ENCODE measurements at places on chromosomes 3 and 15.

- DNase-seq = peak; percentile 4
Observed at GRCh38 chr3:123067689-123068600, 1.1 kb downstream of the PDIA5 start.

DNA sequence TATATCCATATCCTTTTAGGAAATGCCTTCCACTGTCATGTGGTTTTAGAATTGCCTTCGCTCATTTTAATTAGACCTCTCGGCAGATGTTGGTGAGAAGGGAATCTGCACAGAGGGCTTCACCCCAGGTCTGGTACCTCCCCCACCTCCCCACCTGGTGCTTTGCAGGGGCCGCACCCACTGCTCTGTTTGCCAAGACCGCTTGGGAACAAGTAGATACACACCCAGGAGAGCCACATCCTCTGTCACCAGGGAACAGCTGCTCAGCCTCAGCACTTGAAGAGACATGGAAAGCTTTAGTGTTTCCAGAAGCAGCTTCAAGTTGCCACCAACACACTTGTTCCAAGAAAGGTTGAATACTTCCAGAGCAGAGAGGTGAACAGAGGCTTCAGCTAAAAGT is 21.8 kb downstream of the LRRC31 start:
- no peak for DNase-seq

GRCh38 chr3:158110658-158111018 is 749 bp downstream of the RSRC1 start:
- no peak for DNase-seq

DNA sequence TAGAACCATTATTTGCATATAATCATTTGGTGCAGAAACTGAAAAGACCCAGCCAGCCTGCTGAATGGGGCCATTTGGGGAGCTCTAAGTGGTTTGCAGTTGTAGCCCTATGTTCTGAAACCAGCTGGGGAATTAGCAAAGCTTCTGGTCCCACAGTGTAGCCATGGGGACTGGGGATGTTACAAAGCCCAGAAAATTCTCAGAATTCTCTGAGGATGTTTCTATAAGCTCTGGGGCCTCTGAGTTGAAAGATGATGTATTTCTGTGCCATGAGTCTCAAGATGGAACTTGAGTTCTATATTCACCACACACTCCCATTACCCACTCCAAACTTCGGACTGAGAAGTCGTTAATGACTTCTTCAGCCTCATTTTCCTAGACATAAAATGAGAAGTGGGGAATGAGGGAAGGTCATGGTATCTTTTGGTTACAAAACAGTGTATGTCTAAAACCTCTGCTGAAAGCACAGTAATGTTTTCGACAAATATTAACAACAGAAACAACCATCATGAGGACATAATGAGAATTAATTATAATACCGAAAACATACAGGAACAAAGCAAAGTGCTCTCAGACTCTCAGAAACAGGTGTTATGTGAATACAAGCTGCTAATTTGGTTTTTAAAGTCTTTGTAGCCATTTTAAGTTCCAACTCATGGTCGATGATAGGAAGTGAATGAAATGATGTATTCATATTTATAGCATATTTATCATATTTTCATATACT is 89.4 kb downstream of the RFTN1 start:
- no peak for DNase-seq

DNA sequence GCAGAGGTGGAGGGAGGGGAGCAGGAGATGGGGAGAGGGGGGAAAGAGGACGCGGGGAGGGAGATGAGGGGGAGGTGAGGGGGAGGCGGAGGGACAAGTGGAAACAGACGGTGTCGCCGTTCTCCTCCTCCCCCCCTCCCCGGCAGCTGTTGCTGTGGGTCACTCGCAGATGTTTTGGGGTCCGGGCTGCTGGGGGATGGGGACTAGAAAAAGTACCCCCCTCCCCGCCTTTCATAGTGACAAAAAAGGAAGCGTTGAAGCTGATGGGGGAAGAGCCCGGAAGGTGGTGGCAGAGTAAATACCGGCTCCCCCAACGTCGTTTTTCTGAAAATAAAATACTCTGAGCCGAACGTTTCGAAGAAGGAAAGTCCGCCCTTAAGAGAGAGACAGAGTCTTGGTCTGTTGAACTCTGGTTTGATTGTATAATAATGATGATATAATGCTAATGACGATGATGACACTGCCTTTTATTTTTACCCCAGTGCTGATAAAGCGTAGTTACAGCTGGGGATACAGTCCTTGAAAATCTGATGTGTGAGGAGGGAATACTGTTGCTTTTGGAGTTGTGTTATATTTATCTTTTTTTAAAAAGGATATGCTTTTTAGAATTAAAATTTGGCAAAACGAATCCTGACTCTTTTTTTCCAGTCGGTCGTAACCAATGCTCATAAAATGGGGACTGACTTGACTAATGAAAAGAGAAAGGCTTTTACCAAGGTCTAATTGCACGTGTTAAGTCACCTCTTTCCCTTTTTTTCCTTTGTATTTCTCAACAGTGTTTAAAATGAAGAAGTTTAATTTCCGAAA is 993 bp downstream of the STXBP5L start:
- DNase-seq = no peak

GRCh38 chr3:18758047-18758704 is 333.0 kb upstream of the SATB1 start:
- DNase-seq = no peak

DNA sequence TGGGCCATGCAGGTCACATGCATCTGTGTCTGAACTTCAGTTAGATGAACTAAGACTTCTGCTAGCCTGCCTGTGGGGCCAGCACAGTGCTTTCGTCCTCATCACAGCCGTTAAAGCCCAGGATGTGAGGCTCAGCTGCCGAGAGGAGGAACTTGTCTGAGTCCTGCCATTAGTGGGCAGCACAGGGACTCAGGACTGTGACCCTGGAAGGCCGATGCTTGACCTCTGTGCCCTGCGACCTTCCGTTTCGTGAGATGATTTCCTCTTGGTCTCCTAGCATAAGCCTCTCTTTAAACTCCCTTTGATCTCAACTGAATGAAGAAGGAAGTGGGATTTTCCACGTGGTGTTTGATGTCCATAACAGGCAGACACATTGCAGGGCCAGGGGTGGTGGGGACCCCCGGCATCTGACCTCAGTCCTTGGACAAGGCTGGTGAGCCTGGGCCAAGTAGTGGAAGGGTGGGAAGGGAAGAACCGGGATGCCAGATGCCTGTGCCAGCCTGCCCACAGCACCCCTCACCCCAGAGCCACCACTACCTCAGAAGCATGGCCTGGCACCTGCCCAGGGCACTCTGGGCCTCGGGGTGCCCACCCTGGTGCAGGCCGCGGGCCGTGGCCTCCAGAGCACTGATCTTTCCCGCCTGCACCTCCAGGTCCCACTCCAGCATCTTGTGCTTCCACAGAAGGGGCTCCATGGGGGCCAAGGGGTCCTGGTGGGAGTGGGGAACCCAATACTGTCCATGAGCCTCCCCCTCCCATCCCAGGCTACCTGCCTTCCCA is 21.6 kb downstream of the PLA2G4B start:
- no peak for DNase-seq

- DNase-seq = no peak
Observed at GRCh38 chr3:172241405-172241804, 202.0 kb downstream of the FNDC3B start.

GRCh38 chr3:16358336-16358735 is 93.3 kb downstream of the OXNAD1 start:
- no peak for DNase-seq

GRCh38 chr3:128607710-128608048 is 42.9 kb downstream of the RPN1 start:
- no peak for DNase-seq

- no peak for DNase-seq
Observed at GRCh38 chr3:45362758-45363157, 25.6 kb upstream of the LARS2 start.

GRCh38 chr3:69499422-69499821 is 113.5 kb upstream of the FRMD4B start:
- DNase-seq = no peak

DNA sequence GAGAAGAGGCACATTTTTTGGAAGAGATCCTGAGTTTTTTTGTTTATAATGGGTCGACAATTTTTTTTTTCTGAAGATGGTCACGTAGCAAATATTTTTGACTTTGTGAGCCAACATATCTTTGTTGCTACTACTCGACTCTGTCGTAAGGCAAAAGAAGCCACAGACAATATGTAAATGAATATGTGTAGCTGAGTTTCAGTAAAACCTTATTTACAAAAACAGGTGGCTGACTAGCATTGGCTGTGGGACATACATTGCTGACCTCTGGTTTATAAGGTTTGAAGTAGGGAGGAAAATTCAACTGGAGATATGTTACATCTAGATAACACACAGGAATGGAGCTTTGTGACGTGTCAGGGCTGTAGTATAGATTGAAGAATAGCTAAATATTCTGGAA is 22.5 kb upstream of the NANOGP8 start:
- DNase-seq = no peak

GRCh38 chr3:52357151-52358080 is 41.3 kb downstream of the DNAH1 start:
- DNase-seq = no peak

DNA sequence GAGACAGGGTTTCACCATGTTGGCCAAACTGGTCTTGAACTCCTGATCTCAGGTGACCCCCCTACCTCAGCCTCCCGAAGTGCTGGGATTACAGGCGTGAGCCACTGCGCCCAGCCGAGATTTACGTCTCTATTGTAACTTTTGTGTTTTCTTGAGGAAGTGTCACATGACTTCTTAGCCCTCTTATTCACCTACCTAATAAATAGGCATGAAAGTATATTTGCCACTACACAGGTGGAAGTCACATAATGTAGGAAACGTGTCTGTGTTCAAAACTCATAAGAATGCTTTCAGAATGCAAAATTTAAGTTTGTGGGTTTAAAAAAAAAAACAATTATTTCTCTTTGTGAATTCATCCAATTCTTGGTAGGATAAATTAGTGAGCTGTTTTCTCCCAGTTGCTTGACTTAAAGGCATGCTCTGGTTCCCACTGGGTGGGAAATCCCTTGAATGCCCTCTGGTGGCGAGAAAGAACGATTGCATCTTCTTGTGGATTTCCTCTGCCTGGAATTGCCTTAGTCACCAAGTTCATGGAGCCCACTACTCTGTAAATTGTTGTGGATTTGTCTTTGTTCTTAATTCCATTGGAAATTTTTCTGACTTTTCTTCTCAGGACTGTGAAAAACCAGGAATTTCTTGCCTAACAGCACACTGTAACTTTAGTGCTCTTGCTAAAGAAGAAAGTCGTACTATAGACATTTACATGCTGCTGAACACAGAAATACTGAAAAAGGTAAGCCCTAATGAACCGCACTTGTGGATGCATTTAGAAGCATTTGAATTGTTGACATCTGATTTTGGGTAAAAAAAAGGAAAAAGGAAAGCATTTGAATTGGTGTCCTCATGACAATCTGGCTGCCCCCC is 82.2 kb upstream of the CTDSPL start:
- DNase-seq = no peak

GRCh38 chr3:56856752-56857151 is 55.0 kb upstream of the ARHGEF3 start:
- no peak for DNase-seq

DNA sequence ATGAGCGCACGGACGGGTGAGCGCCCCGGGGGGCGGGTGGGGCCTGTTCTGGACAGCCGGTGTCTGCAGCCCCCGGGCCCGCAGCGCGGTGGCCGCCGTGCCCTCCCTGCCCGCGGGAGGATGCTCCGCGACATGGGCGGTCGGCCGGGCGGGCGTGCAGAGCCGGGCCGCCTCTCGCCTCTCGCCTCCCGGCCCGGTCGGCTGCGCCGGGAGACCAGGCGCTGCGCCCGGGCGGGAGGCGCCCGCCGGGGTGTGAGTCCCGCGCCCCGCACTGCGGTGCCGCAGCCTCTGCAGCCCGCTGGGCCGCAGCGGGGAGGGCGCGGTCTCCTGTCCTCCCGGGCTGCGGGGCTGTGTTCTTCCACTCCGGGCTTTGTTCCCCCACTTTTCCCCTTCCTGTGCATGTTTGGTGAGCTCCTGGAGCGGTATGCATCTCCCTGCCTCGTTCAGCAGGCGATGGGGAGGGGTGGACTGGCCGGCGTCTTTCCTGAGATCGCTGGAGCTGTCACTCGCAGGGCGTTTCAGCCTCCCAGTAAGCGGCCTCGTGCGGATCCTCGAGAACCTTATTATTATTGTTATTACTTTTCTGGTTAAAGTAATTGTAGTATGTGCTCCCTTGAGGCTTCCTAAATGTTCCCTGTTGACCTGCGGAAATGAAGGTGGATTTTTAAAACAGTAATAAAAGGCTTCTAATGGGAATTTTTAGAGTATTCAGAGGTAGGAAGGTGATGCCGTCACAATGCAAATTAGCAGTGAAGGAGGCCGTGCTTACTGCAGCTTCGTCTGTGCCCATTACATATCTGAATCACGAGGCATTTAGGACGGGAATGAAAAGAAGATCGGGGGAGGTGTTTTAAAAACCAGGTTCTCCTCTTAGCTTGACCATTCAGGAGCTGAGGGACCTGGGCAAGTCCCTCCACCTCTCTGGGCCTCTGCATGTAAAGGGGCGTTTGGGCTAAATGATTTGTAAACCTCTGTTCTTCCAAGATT is 593 bp downstream of the TMOD2 start:
- DNase-seq = no peak

DNA sequence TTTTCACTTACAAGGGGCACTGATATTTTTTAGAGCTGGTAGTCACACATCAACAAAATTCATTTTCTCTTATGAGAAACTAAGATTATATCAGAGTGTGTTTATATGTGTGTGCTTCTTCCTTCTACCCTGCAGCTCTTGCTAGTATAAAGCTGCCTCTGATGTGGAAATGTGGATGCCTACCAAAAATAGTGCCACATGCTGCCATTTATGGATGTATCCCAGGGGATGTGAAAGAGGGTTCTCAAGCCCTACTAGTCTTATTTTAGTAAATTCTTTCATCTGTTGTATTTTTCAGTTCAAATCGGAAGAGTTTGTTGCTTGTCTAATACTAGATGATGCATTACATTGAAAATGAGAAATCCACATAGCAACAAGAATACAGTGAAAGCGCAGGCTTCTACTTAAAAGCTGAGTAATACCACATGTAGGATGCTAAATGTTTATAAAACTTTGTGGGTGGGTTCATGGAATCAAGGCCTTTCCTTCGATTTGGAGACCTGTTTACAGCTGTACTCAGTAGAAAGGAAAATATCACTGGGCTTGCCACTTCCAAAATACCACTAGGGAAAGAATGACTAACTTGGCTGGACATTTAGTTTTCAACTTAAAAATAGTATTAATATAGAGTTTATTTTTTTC is 399.2 kb downstream of the EPHA3 start:
- DNase-seq = no peak

DNA sequence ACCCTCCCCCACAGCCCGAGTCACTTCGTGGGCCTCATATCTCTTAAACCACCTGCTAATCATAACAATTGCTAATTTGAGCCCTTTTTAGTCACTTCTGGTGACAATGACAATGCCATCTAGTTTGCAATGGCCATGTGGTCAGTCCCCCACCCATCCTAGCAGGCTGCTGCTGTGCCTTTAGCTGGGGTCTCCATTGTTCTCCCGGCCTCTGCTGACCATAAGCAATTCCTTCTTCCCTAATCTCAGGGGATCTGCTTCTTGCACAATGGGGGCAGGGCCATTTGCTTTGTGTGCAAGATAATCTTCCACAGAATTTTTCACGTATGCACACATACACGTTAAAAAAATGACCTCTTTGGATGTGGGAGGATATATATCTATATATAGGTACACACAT is 406.1 kb upstream of the ONECUT1 start:
- no peak for DNase-seq

- no peak for DNase-seq
Observed at GRCh38 chr3:132549890-132550578, 47.0 kb upstream of the ACKR4 start.
